Vagina (tissue), 2 donors: ENCODE measurements at places on chromosomes 11 and 22.

- DNase-seq = peak; percentile 99
These were observed 122.6 kb upstream of the SORL1-AS1 start for GRCh38 chr11:121575250-121575962.

- no peak for DNase-seq
These were observed 92.7 kb downstream of the SBF2 start for GRCh38 chr11:10201343-10201742.

- no peak for DNase-seq
These were observed 40.2 kb upstream of the CFAP300 start for GRCh38 chr11:102006835-102007566.

GRCh38 chr11:125374398-125374797 lies 121.7 kb downstream of the FEZ1 start:
- no peak for DNase-seq

DNA sequence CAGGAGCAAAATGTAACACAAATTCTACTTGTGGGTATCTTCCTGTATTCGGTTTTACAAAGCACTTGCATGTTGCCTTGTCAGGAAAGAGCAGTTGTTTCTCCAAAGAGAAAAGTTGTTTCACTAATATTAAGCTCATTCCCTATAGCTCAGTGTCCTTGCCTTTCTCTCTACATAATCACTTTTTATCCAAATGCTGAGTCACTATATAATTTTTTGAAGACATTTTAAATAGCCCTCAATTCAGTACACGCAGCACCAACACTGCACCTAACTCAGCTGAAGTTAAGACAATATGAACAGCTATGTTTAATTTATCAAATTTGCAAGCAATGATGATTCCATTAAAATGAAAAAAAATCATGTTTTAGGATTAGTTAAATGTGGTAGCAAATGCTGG lies 14.5 kb upstream of the MRTFA start:
- DNase-seq = no peak

- DNase-seq = no peak
These were observed 28.9 kb downstream of the CLMP start for GRCh38 chr11:123166071-123166559.

DNA sequence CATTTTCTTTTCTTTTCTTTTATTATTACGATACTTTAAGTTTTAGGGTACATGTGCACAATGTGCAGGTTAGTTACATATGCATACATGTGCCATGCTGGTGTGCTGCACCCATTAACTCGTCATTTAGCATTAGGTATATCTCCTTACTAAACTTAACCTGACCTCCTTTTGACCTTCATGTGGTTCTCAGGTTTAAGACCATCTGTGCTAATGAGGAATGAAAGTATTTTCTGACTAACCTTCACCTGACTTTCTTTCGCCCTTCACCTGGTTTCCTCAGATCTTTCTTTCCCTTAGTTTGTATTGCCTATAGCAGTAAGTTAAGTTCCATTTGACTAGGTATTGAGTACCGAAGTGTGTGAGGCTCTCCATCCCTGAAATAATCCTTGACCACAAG lies 6.5 kb downstream of the EXPH5 start:
- DNase-seq = no peak

- no peak for DNase-seq
These were observed 53.3 kb upstream of the PRDM11 start for GRCh38 chr11:45092901-45093760.

- no peak for DNase-seq
These were observed 2.7 kb downstream of the SERGEF start for GRCh38 chr11:18010121-18010670.

DNA sequence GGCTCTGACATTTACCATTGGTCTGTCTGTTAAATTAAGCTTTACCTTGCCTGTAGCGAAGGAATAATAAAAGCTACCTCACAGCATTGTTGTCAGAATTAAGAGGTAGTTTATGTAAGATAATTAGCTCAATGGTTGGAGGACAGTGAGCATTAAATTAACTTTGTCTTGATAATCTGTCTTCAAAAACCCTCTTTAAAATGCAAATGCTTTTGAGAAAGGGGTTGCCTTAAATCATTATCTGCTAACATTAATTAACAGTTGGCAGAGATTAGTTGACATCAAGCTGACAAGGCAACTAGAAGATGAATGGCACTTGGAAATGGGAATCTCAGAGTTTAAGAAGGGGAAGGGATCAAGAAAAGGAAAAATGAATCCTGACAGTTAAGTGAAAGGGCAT lies 761.1 kb upstream of the ARHGAP42 start:
- no peak for DNase-seq

GRCh38 chr11:119734788-119735187 lies 5.8 kb upstream of the NECTIN1 start:
- no peak for DNase-seq

- DNase-seq = no peak
These were observed 54.9 kb downstream of the ARHGAP8 start for GRCh38 chr22:44807232-44807631.

DNA sequence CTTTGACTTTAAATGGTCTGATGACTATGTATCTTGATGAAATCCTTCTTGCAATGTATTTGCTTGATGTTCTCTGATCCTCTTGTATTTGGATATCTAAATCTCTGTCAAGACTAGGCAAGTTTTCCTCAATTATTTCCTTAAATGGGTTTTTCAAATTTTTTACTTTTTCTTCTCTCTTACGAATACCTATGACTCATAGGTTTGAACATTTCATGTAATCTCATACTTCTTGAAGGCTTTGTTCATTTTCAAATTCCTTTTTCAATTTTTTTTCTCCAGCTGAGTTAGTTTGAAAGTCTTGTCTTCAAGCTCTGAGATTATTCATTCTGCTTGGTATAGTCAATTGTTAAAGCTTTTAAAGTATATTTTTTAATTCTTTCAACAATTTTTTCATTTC lies 13.1 kb downstream of the OR10W1 start:
- no peak for DNase-seq

- DNase-seq = no peak
These were observed 3.1 kb downstream of the BET1L start for GRCh38 chr11:203945-204586.

DNA sequence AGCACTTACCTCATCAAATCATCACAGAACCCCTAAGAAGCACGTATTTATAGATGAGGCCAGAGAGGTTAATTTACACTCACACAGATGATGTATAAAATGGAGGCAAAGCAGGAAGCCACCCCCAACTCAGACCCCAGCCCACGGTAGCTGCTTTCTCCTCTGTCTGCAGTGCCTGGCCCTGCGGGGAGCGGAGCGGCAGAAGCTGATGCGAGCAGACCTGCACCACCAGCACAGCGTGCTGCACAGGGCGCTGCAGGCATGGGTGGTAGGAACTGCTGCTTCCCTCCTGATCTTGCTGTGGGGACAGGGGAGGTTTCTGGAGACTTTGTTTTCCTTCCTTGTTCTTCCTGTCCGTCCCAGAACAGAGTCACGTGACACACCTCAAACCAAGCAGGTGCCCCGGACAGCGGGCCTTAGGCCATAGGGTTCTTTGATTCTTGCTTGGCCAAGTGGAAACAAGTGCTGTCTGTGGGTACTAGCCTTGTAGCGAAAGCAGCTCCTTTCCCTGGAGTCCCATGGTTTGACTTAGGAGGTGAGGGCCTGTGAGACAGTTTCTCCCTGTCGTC lies 57.8 kb downstream of the PISD start:
- no peak for DNase-seq

DNA sequence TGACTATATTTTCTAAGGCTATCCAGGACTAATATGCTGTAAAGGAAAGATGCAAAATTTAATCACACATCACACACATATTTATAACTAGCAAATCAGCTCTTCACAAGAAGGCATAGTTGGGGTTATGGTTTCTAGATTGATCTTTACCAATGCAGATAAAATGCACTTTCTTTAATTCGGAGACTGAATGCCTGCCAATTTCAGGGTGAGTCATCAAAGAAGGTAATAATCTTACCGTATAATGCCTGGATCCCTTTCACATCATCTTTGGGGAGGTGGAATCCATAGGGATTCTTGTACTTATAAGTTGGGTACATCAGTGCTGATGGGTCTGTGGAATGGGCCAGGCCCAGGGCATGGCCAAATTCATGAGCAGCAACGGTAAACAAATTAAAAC lies 16.4 kb downstream of the MMP20 start:
- no peak for DNase-seq

GRCh38 chr11:83152264-83152663 lies 4.7 kb upstream of the PCF11 start:
- no peak for DNase-seq

DNA sequence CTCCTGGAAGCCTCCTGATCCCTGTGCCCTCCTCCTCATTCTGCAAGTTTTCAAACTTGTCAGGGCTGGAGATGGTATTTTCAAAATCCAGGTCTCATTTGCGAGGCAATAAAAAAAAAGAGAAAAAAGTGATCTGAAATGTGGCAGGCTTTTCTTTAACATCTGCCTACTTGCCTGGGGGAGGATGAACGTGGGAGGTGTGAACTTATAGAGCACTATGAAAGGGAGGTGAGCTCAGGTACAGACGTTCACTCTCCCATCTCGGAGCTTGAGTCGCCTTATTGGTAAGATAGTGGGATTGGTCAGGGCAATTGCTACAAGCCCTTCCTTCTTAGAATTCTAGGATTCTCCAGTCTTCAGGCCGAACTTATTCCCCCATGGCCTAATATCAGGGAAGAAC lies 104.8 kb upstream of the CADM1 start:
- DNase-seq = no peak

DNA sequence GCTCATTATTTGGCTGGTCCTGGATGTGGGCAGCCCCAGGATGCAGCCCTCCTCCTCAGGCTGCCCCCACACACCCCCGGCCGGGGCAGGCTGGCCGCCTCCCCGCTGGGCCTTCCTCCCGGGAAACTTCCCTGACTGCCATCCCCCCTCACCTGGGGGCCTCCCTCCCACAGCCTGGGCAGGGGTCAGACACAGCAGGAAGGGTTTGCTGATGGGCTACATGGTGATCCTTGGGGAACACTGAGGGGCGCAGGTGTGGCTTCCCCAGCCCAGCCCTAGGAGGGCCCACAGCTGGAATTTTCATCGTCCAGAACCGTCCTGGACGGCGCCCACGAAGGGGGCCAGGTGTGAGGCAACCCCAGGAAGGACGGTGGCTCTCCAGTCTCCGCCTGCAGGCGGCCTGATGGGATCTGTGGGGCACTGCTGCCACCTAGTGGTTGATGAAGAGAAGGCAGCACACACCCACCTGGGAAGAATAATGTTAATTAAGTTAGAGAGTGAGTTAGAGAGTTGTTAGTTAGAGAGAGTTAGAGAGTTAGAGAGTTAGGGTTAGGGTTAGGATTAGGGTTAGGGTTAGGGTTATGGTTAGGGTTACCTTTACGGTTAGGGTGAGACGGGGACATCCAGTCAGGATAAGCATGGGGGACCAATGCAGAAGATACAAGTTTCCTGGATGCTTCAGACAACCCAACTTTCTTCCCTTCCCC lies 75.9 kb upstream of the PRR5 start:
- no peak for DNase-seq

DNA sequence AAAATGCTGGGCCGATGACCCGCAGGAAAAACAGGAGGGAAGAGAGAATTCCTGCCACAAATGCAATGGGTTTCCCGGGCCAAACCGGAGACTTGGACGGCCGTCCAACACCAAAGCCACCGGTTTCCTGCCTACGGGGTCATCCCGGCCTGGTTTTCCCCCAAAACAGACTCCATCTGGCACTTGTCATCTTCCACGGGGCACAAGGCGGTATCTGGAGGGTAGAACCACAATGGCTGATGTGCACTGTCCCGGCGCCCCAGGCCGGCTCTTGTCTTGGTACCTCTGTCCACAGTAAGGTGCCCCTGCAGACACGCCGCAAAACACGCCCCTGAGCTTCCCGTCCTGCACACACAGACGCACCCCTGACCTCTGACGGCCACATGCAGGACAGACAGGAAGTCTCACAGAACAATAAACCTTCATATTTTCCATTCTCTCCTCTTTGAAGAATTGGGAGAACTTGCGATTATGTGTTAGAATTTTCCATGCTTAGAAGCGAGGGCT lies 20.1 kb downstream of the CELSR1 start:
- DNase-seq = no peak

- DNase-seq = no peak
These were observed 8.8 kb upstream of the WNT11 start for GRCh38 chr11:76214968-76215548.

GRCh38 chr11:109680127-109680526 lies 258.1 kb downstream of the C11orf87 start:
- DNase-seq = no peak

DNA sequence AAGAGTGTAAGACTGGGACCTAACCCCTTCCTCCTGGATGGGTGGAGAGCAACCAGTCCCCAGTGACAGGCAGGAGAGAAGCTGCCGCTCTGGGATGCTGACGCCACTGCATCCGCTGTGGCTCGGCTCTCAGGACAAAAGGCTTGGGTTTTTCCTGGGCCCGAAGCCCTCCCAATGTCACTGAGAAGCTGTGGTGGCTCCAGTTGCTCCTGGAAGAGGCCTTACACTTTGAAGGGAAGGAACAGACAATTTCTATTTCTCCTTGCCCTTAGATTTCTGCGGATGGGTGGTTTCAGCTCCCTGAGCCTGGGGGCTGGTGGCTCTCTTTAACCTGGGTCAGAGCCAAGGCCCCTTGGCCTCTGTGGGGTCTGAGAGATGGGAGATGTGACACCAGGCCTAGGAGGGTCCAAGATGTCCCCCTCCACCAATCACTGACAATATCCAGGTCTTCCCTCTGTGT lies 21.4 kb downstream of the TPBGL start:
- DNase-seq = no peak

DNA sequence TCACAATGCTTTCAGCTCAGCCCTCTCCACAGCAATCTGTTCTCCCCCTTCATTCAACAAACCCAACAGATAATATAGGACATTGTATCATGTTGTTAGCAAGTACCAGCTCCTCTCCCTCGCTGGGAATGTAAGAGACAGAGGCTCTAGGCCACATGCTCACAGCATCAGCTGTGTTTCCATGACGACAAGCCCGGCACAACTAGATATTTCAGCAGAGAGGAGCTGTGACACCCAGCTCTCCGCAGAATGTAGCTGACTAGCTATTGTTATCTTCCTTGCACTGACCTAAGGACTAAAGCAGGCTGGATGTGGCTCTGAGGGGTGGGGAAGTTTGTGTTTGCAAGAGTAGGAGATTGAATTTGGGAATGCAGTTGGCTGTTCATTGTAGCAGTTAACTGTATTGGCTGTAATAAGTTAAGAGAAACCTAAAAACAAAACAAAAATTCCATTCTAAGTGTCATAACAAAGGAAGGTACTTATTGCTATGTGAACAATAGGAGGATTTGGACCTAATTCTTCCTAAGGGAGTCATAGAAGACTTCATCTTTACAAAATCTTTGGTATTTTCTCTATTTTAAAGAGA lies 28.0 kb upstream of the RRAS2 start:
- no peak for DNase-seq

DNA sequence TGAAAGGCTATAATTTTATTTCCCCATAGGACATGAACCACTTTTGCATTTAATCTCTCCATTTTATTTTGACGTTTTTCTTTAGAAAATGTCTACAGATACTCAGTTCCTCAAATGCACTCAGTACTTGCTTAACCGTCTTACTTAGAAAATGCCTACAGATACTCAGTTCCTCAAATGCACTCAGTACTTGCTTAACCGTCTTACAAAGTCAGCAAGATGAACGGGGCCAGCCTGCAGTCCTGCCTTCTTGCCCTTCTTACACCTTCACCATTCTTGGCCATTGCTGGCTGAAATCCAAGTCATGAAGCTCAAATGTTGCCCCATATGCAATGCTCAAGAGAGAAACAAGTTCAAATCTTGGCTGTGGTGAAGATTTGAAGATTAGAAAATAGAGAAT lies 34.1 kb downstream of the CSNK2A3 start:
- DNase-seq = no peak

GRCh38 chr11:117223741-117224689 lies 7.9 kb downstream of the PCSK7 start:
- no peak for DNase-seq

- DNase-seq = no peak
These were observed 406.6 kb downstream of the LARGE1 start for GRCh38 chr22:33513388-33514338.
